ENCODE measurements at places on chromosomes 4 and X.

GRCh38 chr4:11603591-11604194 is 175.0 kb upstream of the HS3ST1 start:
- no peak for DNase-seq

GRCh38 chr4:67933755-67934154 is 29.5 kb downstream of the TMPRSS11A start:
- DNase-seq = no peak

- peak; percentile 44 for DNase-seq
Observed at GRCh38 chr4:3314706-3315260, 22.0 kb downstream of the RGS12 start.

GRCh38 chr4:1414831-1415680 is 8.8 kb upstream of the NKX1-1 start:
- DNase-seq = peak; percentile 50

GRCh38 chr4:6647582-6648230 is 7.2 kb downstream of the MRFAP1 start:
- peak; percentile 34 for DNase-seq

DNA sequence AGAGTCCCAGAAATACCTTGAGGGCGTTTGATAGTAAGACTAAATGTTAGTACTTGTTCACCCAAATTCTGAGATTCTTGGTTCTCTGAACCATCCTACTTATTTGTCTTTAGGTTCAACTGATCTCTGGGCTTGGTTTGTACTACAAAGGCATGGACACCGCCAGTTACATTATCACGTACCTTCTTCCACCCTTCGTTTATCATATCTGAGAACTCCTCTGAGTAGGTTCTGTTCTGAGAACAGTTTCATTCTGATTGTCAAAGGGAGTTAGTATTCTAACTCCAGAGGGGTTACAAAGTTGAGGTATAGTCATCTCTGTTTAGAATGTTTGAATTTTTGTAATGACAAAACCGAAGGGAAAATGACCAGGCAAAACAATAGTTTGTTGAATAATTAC is 19.3 kb downstream of the ZFX start:
- DNase-seq = no peak

DNA sequence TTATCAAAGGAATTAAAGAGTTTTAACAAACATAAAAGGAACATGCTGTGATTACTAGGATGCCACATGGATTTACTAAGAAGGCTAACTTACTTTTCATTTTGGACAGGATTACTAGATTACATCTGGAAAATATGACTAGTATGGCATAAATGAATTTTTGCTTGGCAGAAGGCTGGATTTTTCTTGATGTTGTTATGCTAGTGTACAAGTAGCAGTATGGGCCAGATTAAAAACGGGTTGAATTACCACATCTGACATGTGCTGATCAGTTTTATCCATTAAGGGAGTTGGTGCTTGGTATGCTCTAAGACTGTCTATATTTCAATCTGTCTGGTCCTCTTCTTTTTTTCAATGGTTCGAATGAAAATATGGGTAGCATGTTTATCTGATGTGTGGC is 70.5 kb downstream of the JADE1 start:
- DNase-seq = no peak

- no peak for DNase-seq
Observed at GRCh38 chrX:54695816-54696487, 102.1 kb downstream of the ITIH6 start.
